ENCODE measurements at places on chromosomes 1 and 21. TPM values are rescaled to one million over a fixed set of nuclear protein-coding genes. Genes with fewer than 3 reads are reported as not detected.

The METTL13 gene
- total RNA-seq, result 13.0 TPM

- no peak for DNase-seq
Measured at GRCh38 chr1:161505686-161506085, 429 bp downstream of the FCGR2A start.

- DNase-seq, result peak; percentile 71
Measured at GRCh38 chr1:210695026-210695425, 366.3 kb downstream of the HHAT start.

GRCh38 chr1:110164725-110165350 lies 14.5 kb downstream of the SLC6A17 start:
- DNase-seq, result no peak

DNA sequence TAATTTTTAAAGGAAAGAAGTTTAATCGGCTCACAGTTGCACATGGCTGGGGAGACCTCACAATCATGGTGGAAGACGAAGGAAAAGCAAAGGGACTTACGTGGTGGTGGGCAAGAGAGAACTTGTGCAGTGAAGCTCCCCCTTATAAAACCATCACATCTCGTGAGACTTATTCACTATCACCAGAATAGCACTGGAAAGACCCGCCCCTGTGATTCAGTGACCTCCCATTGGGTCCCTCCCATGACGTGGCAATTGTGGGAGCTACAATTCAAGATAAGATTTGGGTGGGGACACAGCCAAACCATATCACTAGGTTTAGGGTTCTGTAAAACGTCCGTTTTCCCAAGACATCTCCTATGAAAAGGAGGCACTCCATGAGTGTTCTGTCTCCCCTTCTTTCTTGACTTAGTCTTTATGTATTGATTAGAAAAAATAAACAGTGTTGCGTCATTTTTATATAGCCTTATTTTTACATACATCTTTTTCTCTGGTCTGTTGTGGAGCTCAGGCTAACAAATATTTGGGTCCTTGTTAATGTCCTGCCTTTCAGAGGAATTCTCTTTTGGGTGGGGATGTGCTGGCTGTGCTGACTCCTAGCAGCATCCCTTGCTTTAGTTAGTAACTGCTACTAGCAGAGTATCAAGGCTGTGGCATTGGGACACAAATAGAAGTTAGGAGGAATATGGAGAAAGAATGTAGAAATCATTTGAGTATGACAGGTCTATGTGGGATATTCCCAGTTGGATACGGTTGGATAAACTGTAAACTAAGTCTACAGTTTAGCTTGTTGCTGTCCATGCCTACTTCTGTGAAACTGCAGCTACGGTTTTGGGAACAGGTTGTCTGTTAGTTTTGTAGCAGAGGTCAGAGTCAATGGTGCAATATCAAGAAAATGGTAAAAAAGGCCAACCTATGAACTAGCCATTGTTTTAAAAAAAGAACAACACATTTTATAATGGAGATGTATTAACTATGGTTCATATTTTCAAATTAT lies 23.5 kb downstream of the BACH1 start:
- DNase-seq, result no peak

DNA sequence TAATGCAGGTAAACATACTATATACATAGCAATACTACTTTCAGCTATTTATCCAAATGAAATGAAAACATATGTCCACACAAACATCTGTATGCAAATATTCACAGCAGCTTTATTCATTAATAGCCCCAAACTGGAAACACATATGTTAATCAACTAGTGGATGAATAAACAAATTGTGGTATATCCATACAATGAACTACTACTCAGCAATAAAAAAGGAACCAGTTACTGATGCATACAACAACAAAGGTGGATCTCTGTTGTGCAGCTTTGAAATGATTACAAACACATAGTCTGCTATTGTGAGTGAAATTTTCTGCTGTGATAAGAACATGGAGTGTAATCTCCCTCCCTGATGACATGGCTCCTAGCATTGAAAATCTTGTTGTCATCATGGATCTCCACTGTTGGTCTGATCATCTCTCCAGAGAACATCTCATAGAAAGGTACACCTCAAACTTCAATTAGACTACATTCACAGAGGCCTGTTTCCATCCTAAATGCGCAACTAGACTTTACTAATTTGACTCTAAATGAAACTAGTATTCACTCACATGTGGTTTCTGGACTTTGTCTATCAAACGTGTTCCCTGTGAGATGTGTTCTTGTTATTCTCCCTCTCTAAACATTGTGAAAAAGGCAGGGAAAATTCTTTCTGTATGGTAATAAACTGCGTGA lies 10.7 kb downstream of the INTS7 start:
- DNase-seq, result no peak

GRCh38 chr1:201080135-201080534 lies 32.1 kb downstream of the CACNA1S start:
- DNase-seq, result no peak

The MAP10 gene
- total RNA-seq, result 2.7 TPM

DNA sequence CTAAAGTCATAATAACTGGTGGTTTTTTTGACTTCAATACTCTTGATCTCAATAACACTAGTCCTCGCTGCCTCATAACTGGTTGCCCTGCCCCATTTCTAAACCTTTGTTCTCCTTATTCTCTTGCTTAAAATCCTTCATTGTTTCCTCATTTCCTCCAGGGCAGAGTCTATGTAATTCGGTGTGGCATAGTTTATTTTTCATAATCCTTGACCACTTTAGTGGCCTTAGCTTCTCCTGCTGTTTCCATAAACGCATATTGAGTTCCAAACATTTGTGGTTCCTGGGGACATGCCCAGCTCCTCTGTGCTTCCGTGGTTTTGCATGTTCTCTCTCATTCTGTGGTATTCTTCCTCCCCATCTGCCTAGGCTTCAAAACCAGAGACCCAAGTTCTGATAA lies 19.0 kb upstream of the TLCD4 start:
- no peak for DNase-seq

DNA sequence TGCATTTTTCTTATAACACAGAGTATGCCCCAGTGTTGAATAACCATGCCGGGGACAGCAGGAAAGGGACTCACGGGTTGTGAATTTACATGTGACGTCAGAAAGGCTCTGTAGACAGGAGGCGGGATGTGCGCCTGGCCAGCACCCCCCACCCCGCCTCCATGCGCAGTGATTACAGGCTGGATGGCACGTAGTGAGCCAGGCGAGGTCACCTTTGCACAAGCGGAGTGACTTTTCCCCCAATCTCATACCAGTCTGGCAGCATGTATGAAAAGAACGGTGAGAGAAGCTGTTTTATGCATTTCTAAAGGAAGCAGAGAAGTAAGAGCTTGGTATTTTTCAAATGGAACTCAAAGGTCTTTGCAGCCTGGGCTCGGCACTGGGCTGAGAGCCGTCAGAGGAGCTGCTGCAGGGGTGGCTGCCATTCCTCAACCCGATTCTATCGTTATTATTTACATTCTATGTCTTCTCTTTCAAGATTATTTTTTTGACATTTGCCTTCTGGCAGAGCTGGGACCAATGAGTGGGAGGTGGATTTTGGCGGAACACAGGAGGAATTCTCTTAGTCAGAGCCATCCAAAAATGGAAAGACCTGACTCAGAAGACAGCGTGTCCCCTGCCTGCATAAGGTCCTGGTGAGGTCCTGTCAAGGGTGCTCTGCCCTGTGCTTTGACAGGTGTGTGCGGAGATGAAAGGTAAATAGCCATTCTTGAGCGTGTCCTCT lies 115.6 kb upstream of the SLC45A1 start:
- peak; percentile 97 for DNase-seq

DNA sequence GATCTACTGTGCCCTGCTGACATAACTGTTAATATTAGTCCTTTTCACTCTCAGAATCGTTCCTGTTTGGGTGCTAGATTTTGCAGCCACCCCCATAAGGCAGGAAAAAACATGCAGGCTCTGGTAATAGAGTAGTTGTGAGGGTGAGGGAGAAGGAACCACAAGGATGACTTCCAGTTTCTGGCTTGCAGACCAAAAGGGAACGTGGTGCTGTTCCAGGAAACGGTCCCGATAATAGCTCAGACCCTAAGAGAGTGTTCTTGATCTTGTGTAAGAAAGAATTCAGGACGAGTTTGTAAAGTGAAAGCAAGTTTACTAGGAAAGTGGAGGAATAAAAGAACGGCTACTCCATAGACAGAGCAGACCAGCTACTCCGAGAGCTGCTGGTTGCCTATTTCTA lies 50.7 kb upstream of the RHOU start:
- no peak for DNase-seq

DNA sequence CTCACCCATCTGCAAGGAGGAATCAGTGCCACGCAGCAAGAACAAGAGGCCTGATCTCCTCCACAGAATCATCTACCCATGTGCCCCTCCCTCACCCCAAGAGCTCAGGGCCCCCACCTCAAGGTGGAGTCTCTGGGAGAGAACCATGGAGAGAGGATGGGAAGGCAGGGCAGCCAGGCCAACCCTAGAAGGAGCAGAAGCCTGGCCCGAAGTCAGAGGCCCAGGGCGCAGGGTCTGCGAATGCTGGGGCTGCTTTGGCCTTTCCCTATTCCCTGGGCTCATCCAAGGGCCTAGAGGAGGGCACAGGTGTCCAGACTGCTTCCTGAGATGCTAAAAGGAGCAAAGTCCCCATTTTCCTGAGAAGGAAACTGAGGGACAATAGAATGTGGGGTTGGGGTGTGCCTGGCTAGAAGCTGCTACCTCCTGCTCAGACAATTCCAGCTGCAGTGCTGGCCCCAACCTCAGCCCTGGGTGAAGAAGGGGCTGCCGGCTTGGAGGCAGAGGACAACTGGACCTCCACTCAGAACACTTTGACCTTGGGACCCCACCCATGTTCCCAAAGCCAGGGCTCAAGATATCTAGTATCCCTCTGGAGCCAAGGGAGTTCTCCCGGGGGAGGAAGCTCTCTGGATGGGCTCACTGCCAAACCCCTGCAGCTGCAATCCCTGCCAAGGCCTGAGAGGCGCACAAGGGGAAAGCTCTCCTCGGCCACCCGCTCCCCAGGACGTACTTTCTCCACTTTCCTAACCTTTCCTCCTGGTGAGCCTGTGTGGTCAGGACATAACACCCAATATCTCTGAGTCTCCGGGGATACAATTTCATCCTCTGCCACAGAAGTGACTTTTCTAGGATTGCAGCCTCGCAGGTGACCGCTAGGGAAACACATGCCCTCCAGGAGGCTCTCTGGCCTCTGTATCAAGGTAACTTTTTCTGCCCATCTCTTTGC lies 16.6 kb upstream of the LEMD1 start:
- peak; percentile 98 for DNase-seq

GRCh38 chr1:20367116-20367585 lies 76.5 kb downstream of the VWA5B1 start:
- peak; percentile 98 for DNase-seq

- DNase-seq, result no peak
Measured at GRCh38 chr1:5267603-5268235, 613.3 kb downstream of the AJAP1 start.

GRCh38 chr1:34988147-34988546 lies 3.0 kb upstream of the TMEM35B start:
- DNase-seq, result no peak

GRCh38 chr1:82299656-82300055 lies 498.9 kb downstream of the ADGRL2 start:
- no peak for DNase-seq

The SLC30A2 gene
- not detected for total RNA-seq

DNA sequence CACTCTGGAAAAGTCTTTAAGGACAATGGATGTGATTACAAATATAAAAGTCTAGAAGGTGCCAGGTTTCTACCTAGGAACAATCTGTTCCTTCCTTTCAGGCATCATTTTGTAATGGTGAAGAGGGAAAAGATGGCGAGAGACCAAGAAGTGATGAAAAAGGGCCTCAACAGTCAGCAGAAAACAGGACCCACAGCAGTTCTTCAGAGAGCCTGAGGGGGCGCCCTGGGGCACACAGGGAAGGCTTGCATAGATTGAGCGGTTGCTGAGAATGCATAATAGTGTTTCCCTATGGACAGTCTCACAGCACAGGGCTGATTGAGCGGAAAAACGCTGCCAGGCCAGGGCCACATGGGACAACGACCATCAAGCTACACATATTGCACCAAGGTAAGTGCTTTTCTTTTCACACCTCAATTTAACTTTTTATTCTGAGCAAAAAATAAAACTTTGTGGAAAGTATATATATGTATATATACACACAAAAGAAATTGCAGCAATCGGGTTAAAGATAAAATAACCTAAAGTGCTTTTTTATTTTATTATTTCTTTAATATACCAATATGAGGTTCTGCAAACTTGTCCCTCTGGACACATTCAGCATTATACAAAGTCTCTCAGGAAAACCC lies 3.1 kb upstream of the YRDC start:
- peak; percentile 94 for DNase-seq

DNA sequence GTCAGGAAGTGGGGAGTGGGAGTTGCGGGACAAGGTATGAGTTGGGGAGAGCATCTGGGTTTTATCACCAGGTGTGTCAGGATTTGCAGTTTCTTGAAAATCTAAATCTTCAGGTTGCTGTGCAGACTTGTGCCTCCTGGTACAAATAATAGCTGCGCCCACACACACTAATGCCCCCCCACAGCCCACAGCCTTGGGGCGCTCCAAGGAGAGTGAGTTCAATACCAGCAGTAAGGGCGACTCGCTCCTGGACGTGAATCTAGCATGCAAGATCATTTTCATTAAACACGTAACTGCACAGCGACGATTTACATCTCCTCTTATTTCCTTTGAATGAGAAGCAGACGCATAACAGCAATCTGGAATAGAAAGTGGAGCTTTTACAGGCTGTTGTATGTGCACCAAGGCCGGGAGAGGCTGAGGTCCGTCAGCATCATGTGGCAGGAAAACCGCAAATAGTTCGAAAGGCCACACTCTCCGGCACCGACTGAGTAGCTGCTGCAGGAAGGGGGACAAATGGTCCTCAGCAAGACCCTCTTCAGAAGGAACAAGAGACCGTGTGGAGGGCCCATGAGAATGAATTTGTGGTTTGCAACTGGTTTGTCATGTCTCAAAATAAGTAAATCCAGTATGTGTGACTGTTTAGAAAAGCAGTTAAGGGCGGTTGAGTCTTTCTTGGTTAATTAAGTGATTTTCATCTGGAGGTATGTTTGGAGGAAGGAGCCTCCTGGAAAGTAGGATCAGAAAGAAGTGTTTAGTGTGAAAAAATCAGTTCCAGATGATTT lies 439.5 kb downstream of the SMYD3 start:
- DNase-seq, result peak; percentile 14

- DNase-seq, result no peak
Measured at GRCh38 chr1:89989799-89990198, 5.1 kb upstream of the ZNF326 start.

- DNase-seq, result peak; percentile 93
Measured at GRCh38 chr1:32394141-32394889, at the start of gene BSDC1. Gene BSDC1, minus strand, starts transcription at chr1:32394441. Its CDS starts 27 bp downstream, at chr1:32394414.

- no peak for DNase-seq
Measured at GRCh38 chr1:238201992-238202391, 311.3 kb upstream of the ZP4 start.

The LCE1C gene
- total RNA-seq, result not detected

The TNFAIP8L2 gene
- total RNA-seq, result not detected
